Activated CD4-positive, alpha-beta memory T cell treated with anti-CD3 and anti-CD28 coated beads, Interleukin-2, amount 10 ng/mL, durations not matched to agents 7 days and 5 days (primary cell): ENCODE measurements at places on chromosomes 2 and 18. TPM values are rescaled to one million over a fixed set of nuclear protein-coding genes. Genes with fewer than 3 reads are reported as not detected.

The GYPC gene
- 133 TPM for total RNA-seq

The KLHL29 gene
- total RNA-seq: 0.10 TPM

The FANCL gene
- total RNA-seq: 15.5 TPM

The SCYGR4 gene
- not detected for total RNA-seq

The ST8SIA3 gene
- not detected for total RNA-seq

The DNAJC5G gene
- not detected for total RNA-seq

- H3K4me3 ChIP-seq: no peak overlapping the region
- no peaks in the 10 kb centered on the region for H3K27me3 ChIP-seq
- no peak for DNase-seq
- H3K27ac ChIP-seq: no peak overlapping the region
- H3K36me3 ChIP-seq: no peaks in the 10 kb centered on the region
These were observed 1591.2 kb upstream of the LRRTM1 start for GRCh38 chr2:81895620-81896250.

- peaks cover 4% of the 10 kb centered on the region for H3K4me1 ChIP-seq
- no peaks in the 10 kb centered on the region for H3K27me3 ChIP-seq
- no peak overlapping the region for H3K27ac ChIP-seq
- DNase-seq: peak; percentile 1
These were observed 94.9 kb downstream of the TWIST2 start for GRCh38 chr2:238942726-238943300.

DNA sequence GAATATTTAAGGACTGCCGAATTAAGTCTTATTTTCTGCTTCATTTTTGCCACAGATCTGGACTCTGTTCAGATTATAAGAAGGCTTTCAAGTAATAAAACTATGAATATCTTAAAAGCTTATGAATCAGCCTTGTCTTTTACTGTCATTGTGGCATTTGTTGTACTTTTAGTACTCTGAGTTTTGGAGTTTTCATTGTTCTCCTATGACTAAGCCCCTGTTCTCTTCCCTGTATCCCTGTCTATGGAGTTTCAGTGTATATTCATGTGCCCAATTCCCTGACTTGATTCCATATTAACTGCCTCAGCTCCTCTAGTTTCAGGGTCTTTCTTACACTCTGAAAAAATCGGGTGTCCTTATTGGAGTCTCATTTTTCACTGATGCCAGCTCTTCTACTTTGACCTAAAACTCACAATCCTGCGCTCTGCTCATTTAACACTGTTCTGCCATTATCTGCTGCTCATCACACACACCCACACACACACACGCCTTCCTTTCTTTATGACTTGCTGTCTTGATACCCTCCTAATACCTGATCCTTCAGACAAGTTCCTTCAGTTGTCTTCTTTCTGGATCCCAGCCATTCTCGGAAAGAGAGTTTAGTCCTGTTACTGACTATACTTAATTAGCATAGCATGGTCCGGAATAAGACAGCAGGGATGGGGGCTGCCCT, 511.8 kb downstream of the CPS1 start:
- H3K27me3 ChIP-seq: no peaks in the 10 kb centered on the region
- no peak overlapping the region for H3K27ac ChIP-seq
- no peaks in the 10 kb centered on the region for H3K4me1 ChIP-seq
- no peaks in the 10 kb centered on the region for H3K36me3 ChIP-seq

- H3K27me3 ChIP-seq: no peaks in the 10 kb centered on the region
- no peak overlapping the region for H3K4me3 ChIP-seq
- H3K36me3 ChIP-seq: peaks cover 11% of the 10 kb centered on the region
- DNase-seq: no peak
- peaks cover 23% of the 10 kb centered on the region for H3K4me1 ChIP-seq
These were observed 52.2 kb downstream of the NCOA1 start for GRCh38 chr2:24543252-24543651.

GRCh38 chr18:79629249-79629558, 50.4 kb upstream of the CTDP1 start:
- no peak overlapping the region for H3K27ac ChIP-seq
- H3K27me3 ChIP-seq: no peaks in the 10 kb centered on the region
- no peaks in the 10 kb centered on the region for H3K36me3 ChIP-seq

DNA sequence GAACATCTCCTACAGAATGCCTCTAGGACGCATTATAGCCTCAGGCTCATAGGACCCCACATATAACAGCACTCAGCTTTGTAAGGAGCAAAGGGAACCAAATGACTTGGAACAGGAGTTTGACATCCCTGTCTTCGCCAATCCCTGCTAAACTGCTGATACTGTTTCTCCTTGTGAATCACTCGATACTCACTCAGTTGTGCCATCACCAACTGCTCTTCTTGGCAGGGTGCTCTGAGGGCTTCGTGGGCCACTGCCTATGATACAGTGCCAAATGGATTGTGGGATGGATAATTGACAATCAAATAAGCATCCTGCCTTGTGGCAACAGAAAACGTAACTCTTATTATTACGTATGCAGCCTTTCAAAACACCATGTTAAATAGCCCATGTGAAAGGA, 396.3 kb downstream of the RIT2 start:
- no peak overlapping the region for H3K27ac ChIP-seq
- no peak overlapping the region for H3K4me3 ChIP-seq
- H3K4me1 ChIP-seq: no peaks in the 10 kb centered on the region
- DNase-seq: no peak

DNA sequence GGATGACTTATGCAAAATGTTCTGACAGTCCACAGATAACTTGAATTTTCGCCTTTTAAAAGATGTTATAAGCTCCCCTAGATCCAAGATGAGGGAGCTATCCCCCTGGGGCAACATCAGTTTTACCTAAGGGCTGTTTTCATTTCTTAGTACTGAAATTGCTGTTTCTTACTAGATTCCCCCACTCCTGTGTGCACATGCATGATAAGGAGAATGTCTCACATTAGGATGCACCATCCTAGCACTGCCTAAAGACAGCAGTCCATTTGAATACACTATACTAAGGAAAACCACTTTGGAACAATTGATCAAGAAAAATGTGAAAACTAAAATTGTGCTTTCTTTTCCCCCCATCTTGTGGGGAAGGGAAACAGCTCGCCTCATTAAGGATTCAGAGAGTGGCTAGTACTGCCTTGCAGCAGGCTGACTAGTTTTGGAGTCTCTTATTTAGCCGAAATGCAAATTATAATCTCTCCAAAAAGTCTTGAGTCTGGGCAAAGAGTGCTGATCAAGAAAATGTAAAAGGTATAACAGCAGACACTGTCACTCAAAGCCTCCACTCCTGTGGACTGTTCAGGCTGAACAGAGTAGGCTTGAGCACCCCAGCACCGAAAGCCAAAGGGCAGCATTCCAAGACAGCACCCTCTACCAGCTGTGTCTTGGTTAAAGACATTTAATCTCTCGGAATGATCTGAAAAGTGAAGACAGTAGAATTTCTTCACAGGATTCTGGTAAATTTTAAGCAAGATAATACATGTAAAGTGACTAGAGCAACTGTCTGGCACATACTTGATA, 65.0 kb downstream of the ZNF385B start:
- DNase-seq: no peak
- no peaks in the 10 kb centered on the region for H3K4me1 ChIP-seq
- H3K27ac ChIP-seq: no peak overlapping the region
- H3K36me3 ChIP-seq: no peaks in the 10 kb centered on the region
- H3K4me3 ChIP-seq: no peak overlapping the region

- no peaks in the 10 kb centered on the region for H3K36me3 ChIP-seq
- no peak overlapping the region for H3K27ac ChIP-seq
- no peak overlapping the region for H3K4me3 ChIP-seq
- no peaks in the 10 kb centered on the region for H3K4me1 ChIP-seq
- no peak for DNase-seq
These were observed 193.0 kb upstream of the THSD7B start for GRCh38 chr2:136572335-136572734.
